ENCODE measurements at places on chromosomes 1 and 21. TPM values are rescaled to one million over a fixed set of nuclear protein-coding genes. Genes with fewer than 3 reads are reported as not detected.

GRCh38 chr1:4055294-4055967, 155.4 kb upstream of the C1orf174 start:
- no peak for DNase-seq
- H3K27ac ChIP-seq, result no peak overlapping the region
- no peaks in the 10 kb centered on the region for H3K27me3 ChIP-seq
- H3K36me3 ChIP-seq, result no peaks in the 10 kb centered on the region

DNA sequence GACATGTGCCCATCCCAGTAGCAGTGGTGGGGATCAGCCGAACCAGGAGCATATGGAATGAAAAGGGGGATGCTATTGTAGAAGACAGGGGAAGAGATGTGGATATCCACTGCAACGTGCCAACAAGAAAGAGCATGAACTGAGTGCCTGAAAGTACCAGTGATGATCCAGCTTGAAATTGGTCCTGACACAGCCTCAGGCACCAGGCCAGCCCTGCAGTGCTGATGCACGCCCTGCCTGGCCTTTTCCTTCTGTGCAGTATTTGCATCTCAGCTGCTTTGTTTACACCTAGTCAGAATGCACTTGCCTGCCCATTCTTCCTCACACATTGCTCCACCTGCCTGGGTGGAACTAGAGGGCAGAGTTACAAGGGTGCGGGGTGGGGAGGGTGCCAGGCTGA, 50.3 kb upstream of the ARTN start:
- no peak for DNase-seq
- H3K36me3 ChIP-seq, result no peaks in the 10 kb centered on the region
- H3K4me3 ChIP-seq, result no peak overlapping the region
- H3K4me1 ChIP-seq, result no peaks in the 10 kb centered on the region

GRCh38 chr1:38133756-38134155, 87.2 kb upstream of the POU3F1 start:
- H3K4me1 ChIP-seq, result no peaks in the 10 kb centered on the region
- H3K4me3 ChIP-seq, result no peak overlapping the region

GRCh38 chr1:222023025-222023424, 281.1 kb upstream of the DUSP10 start:
- H3K36me3 ChIP-seq, result no peaks in the 10 kb centered on the region
- DNase-seq, result no peak
- H3K27me3 ChIP-seq, result peaks cover 6% of the 10 kb centered on the region
- no peak overlapping the region for H3K27ac ChIP-seq

DNA sequence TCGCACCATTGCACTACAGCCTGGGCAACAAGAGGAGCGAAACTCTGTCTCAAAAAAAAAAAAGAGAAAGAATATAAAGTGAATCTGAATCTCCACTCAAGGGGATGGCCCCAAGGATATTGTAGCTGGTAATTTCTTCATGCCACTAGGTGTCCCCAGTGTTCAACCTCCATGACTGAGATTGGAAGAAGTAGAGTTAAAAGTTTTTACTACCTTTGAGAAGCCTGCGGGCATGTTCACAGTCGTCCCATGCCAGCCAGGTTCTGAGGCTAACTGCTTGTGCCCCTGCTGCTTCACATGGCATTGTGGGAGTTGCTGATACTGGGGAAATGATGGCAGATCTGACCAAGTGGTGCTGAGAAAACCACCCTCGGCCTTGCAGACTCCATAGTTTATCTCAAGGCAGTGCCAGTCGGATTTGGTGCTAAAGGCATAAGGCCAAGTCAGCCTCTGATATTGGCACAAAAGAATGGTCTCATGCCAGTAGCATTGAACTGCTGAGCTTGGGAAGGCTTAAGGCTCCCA, 10.8 kb upstream of the SHISA4 start:
- DNase-seq, result no peak
- H3K4me1 ChIP-seq, result no peaks in the 10 kb centered on the region
- H3K4me3 ChIP-seq, result no peak overlapping the region
- peaks cover 40% of the 10 kb centered on the region for H3K36me3 ChIP-seq
- no peak overlapping the region for H3K27ac ChIP-seq

GRCh38 chr1:51299185-51299885, 31.0 kb downstream of the TTC39A start:
- DNase-seq, result no peak
- H3K4me1 ChIP-seq, result peaks cover 17% of the 10 kb centered on the region
- H3K27me3 ChIP-seq, result no peaks in the 10 kb centered on the region
- no peaks in the 10 kb centered on the region for H3K36me3 ChIP-seq
- H3K4me3 ChIP-seq, result no peak overlapping the region
- H3K27ac ChIP-seq, result no peak overlapping the region

DNA sequence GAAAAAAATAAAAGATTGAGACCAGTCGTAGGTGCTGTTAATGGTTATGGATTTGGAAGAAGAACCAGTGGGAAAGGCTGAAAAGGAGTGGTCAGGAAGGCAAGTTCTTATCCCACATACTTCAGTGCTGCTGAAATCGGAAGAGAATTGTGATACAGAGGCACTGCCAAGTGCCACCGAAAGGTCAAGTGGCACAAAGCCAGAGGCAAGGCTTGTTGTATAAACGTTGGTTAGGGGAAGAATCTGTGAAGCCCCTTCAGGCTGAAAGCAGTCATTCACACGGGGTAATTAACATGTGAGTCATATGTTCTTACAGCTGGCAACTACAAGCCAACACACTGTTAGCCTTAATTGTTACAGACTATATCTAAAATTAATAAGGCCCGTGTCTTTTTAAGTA, 48.8 kb downstream of the ZBTB40 start:
- H3K27ac ChIP-seq, result no peak overlapping the region
- no peak overlapping the region for H3K4me3 ChIP-seq
- no peak for DNase-seq
- peaks cover 5% of the 10 kb centered on the region for H3K36me3 ChIP-seq
- no peaks in the 10 kb centered on the region for H3K4me1 ChIP-seq

GRCh38 chr21:45127937-45128336, 53.6 kb downstream of the ADARB1 start:
- no peaks in the 10 kb centered on the region for H3K27me3 ChIP-seq
- DNase-seq, result no peak
- no peak overlapping the region for H3K27ac ChIP-seq

GRCh38 chr1:67316180-67316902, 8.7 kb downstream of the IL12RB2 start:
- DNase-seq, result no peak
- peak overlapping the region; percentile 69 for H3K4me3 ChIP-seq

DNA sequence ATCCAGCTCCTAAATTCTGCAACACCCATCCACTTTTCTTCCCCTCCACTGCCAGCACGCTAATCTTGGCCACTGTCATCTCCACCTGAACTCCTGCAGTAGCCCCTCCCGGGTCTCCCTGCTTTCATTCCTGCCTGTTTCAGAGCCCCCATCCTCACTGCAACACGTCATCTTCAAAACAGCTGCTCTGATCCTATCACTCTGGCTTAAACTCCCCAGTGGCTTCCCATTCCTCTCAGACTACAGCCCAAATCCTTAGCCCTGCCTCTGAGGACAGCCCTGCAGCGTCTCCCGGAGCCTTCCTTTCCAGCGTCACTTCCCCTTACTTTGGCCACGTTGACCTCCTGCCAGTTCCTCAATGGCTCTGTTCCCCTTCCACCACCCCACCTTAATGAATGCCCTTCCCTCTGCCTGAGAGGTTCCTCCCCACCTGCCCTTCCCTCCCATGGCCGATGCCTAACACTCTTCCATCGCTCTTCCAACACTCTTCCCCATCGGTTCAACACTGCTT, 22.9 kb upstream of the IFNAR2 start:
- H3K36me3 ChIP-seq, result peaks cover 6% of the 10 kb centered on the region
- no peak for DNase-seq
- no peaks in the 10 kb centered on the region for H3K27me3 ChIP-seq

DNA sequence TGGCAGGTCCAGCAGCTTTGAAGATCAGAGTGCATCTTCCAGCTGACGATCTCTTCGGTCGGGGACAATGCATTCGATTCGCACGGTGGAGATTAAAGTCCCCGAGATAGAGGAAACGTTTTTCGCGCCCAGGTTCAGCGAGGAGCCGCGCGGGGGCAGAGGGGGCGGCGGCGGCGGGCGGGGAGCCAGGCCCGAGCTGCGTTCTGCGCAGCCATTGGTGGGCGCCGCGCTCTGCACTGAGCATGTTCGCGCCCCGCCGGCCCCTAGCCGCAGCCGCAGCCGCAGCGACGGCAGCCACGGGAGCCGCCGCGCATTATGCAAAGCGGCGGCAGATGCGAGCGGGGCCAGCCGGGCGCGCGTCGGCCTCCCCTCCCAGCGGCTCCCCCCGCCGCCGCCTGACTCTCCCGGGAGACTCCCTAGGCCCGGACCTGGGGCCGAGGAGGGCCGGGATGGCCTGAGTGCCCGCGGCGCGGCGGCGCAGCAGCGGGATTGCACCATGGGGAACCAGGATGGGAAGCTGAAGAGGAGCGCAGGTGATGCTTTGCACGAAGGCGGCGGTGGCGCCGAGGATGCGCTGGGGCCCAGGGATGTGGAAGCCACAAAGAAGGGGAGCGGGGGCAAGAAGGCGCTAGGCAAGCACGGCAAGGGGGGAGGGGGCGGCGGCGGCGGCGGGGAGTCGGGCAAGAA, at the start of gene FMN2:
Gene FMN2, plus strand, starts transcription at position 270 of the 687 bp plus-strand sequence. Its CDS starts 227 bp downstream, at position 497.
- no peak within 1 kb of the TSS for H3K4me3 ChIP-seq
- H3K4me1 ChIP-seq, result no peaks in the 10 kb centered on the region
- DNase-seq, result no peak

DNA sequence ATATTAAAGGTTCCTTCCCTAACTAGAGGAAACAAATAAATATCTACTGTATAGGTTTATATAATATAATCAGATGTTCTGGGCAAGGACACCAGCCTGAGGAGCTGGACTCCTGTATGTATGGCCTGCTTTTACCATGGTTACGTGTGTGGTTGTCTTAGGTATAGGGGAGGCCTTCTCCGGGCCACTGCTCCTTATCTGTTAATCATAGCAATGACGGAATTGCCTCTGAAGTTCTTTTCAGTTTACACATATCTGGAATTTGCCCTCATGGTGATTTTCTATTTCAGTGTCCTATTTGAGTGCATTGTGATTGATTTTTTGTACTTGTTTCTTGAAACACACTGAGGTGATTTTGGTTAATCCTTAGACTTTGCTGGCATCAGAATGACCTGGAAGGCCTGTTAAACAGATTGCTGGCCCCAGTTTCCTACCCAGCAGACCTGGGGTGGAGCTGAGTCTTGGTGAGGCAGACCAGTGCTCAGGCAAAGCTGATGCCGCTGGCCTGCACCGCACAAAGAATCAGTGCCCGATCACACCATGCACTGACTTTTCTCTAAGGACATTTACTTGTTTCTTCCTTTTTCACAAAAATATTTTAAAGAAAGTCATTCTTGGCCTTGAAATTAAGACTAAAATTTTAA, 18.5 kb downstream of the ABCB10 start:
- H3K27me3 ChIP-seq, result peaks cover 2% of the 10 kb centered on the region
- no peak for DNase-seq
- H3K36me3 ChIP-seq, result peaks cover 64% of the 10 kb centered on the region
- no peak overlapping the region for H3K4me3 ChIP-seq
- H3K4me1 ChIP-seq, result peaks cover 46% of the 10 kb centered on the region
- H3K27ac ChIP-seq, result no peak overlapping the region

GRCh38 chr1:166925810-166926478, 49.4 kb downstream of the ILDR2 start:
- H3K27ac ChIP-seq, result no peak overlapping the region
- no peak for DNase-seq
- peaks cover 9% of the 10 kb centered on the region for H3K36me3 ChIP-seq
- no peaks in the 10 kb centered on the region for H3K4me1 ChIP-seq
- H3K27me3 ChIP-seq, result peaks cover 10% of the 10 kb centered on the region

DNA sequence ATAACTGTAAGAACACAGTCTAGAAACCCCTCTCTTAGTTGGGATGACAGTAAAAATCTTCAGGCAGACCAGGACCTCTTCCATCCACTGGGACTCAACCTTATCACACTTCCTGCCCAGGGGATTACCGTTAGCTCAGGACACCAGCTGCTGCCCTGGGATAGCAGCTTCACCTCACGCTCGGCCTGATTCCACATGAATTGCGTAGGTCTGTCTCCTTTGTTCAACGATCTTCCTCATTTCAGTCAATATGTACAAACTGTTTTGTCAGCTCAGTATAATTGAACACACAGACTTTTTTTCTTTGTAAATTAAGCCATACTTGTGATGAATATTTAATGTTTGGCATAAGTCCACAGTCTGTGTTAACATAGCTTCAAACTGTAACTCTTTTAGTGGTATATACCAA, 290.4 kb downstream of the GRIK1 start:
- H3K27ac ChIP-seq, result no peak overlapping the region
- H3K4me3 ChIP-seq, result no peak overlapping the region
- H3K27me3 ChIP-seq, result peaks cover 2% of the 10 kb centered on the region
- DNase-seq, result no peak
- H3K36me3 ChIP-seq, result peaks cover 1% of the 10 kb centered on the region

DNA sequence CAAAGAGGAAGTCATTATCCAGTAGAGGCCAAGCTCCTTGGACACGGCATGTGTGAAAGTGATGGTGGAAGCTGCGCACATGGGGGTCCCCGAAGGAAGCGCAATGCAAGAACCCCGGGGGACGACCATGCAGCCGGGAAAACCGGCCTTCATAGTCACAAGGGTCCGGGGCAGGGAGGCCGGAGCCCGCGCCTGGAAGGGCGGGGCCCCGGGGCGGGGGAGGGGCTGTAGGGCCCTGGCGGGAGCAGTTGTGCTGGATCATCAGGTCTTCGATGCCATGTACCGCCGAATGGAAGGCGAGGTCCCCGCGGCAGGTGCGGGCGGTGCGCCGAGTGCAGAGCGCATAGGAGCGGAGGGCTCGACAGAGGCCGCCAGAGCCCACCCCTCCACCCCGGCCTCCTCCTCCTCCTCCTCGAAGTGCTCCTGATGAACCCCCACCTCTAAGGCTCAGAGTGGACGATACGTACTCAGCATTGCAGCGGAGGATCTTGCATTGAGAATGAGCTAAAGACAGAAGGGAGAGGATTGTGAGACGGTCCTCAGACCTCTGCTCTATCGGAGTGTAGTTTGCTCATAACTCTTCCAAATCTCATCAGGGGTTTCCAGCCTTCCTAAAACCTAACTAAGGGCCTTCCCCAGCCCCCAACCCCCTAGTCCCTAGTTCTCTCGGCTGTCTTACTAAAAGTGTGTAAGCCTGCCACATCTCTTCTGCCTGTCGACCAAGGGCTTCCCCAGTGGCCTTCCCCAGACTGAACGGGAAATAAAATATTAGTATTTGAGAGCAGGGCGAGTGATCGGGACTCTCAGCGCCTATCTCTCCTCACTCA, 2.1 kb downstream of the HJV start:
- DNase-seq, result no peak
- no peak overlapping the region for H3K4me3 ChIP-seq
- H3K4me1 ChIP-seq, result peaks cover 10% of the 10 kb centered on the region

- H3K4me1 ChIP-seq, result no peaks in the 10 kb centered on the region
- no peaks in the 10 kb centered on the region for H3K27me3 ChIP-seq
- DNase-seq, result no peak
- no peak overlapping the region for H3K27ac ChIP-seq
Measured at GRCh38 chr21:36786186-36786585, 87.3 kb downstream of the SIM2 start.

- no peaks in the 10 kb centered on the region for H3K4me1 ChIP-seq
- no peak overlapping the region for H3K27ac ChIP-seq
- H3K36me3 ChIP-seq, result peaks cover 2% of the 10 kb centered on the region
- H3K4me3 ChIP-seq, result no peak overlapping the region
- peaks cover 6% of the 10 kb centered on the region for H3K27me3 ChIP-seq
Measured at GRCh38 chr1:93960641-93961147, 51.5 kb upstream of the GCLM start.

- no peak for DNase-seq
- H3K4me1 ChIP-seq, result peaks cover 97% of the 10 kb centered on the region
- H3K27ac ChIP-seq, result peak overlapping the region; percentile 99
- H3K36me3 ChIP-seq, result peaks cover 32% of the 10 kb centered on the region
Measured at GRCh38 chr1:89604414-89604735, 28.5 kb upstream of the LRRC8C start.

The YARS1 gene
- total RNA-seq, result 205 TPM

The KRTAP21-2 gene
- not detected for total RNA-seq

The NAV1 gene
- 1.6 TPM for total RNA-seq

The CLIC6 gene
- total RNA-seq, result not detected

The ITPKB gene
- 38.5 TPM for total RNA-seq

The KIAA0040 gene
- total RNA-seq, result 45.6 TPM

The SPATA1 gene
- 1.2 TPM for total RNA-seq
